NCI-H524 treated with DMSO at 0.1 percent for 48 hours (cell line): ENCODE measurements at places on chromosomes 7 and 10.

DNA sequence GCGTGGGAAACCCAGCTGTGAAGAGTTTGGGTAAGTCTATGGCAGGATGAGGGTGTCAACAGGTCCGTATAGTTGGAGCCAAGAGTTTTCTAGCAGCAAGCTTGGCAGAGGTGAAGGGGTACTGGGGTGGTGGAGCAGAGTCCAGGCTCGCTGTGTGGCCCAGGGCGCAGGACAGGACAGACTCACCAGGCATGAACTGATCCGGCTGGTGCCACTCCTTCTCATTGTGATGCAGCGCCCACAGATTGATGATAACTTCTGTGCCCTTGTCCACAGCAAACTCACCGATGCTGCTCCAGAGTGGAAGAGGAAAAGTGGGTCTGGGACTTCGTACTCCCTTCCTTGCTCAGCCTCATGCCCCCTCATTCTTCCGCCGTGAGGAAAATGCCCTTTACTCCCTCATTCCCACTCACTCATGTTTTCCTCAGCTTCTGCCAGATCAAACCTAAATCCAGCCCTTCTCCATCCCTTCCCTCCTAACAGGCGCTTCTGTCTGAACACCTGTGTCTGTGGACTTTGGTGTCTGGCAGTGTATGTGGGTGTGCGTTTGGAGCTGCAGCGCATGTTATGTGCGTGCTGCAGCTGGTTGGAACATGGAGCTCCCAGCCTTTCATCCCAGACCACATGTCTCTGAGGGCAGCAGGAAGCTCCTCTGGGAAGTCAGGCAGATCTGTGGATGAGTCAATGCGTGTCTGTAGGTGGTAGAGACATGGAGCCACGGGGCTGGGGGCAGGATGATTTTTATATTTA, 5.7 kb downstream of the CYP17A1 start:
- no peak for DNase-seq

DNA sequence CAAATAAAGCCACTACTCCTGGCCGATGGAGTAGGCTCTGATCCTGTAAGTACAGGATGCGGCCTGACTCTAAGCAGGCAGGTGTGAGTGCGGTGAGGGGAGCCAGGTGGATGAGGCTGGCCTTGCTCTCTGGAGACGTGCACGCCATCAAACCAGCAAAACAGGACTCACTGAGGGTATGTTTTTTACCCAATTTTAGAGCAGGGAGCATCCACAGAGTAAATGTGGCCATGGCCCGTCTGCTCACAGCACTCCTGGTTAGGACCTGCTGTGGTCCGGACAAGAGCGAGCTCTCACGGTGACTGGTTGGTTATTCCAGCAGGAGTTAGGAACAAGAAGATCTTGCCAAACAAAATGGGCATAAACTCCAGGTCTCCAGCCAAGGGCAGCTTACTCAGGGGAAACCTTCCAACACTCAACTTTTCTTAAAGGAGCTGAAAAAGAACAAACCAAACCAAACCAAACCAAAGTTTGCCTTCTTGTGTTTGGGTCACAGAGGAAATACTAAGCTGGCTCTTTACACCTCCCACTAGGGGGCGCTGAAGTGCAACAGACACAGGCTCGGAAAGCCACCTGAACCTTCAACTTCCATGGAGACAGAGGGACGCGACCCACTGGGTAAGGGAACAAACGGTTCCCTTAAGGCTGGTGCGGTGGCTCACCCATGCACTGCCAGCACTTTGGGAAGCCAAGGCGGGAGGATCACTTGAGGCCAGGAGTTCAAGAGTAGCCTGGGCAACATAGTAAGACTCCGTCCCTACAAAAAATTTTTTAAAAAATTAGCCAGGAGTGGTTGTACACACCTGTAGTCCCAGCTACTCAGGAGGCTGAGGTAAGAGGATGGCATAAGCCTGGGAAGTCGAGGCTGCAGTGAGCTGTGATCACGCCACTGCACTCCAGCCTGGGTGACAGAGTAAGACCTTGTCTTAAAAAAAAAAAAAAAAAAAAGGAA, 122.4 kb downstream of the CLEC2L start:
- DNase-seq, result no peak

- DNase-seq, result no peak
Observed at GRCh38 chr7:132368246-132368900, 207.9 kb downstream of the PLXNA4 start.

DNA sequence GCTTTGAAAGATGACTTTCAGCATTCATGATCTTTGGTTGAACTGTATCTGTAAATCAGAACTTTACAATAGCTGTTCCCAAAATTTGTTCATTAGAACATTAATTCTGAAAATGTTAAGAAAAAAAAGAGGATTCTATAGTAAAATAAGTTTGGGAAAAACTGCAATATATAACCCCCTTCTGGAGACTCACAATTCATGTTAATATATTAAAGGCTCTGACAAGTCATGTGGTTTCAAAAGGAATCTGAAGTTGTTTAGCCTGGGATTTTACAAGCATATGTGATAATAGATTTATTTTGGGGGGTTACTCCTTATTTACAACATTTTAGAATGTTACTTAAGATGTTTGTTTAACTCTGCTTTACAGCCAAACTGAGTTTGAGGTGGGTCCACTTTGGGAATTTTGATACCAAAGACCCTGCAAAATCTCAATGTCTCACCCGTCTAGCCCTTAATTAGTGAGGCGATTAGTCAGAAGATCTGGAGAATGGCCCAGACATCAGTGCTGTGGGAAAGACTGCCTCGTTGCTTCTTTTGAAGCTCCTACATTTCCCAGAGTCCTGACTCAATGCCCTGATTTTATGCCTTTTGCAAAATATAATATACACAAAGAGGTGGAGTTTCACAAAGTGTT, 40.0 kb downstream of the CDK1 start:
- DNase-seq, result no peak
